Karpas-422 (cell line): ENCODE measurements at places on chromosomes 3 and 15. TPM values are rescaled to one million over a fixed set of nuclear protein-coding genes. Genes with fewer than 3 reads are reported as not detected.
A peak's percentile ranks its signal among the peaks of the same experiment; 100 is the strongest.

DNA sequence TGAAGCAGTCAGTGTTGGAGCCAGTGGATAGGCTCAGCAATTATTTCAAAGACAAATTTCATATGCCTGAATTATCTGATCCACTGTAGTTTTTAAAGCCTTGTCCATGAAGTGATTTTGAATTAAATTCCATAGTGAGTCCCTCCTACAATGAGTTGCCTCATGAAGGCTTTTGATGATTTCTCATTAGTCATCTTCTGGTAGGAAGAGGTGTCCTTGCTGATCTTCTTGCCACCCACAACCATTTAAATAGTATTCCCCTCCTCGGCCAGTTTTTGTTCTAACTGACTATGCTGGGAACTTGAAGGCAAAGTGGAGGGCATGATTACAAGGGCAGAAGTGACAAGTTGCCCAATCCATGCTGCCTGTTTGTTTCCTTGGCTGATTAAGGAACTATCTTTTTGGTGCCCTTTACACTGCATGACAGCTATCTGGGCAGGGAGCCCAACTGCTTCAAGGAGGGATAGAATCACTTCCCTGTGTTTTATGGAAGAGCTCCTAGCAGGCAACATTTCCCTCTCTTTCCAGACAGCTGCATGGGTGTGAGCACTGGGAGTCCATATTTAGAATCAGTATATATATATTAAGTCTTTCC, 617.5 kb downstream of the ZPLD1 start:
- H3K36me3 ChIP-seq, result no peaks in the 10 kb centered on the region
- H3K27me3 ChIP-seq, result no peaks in the 10 kb centered on the region
- H3K4me1 ChIP-seq, result no peaks in the 10 kb centered on the region
- H3K4me3 ChIP-seq, result no peak overlapping the region
- DNase-seq, result no peak
- no peak overlapping the region for H3K27ac ChIP-seq

- no peak overlapping the region for H3K27ac ChIP-seq
- no peak for DNase-seq
- H3K27me3 ChIP-seq, result no peaks in the 10 kb centered on the region
- no peaks in the 10 kb centered on the region for H3K36me3 ChIP-seq
- no peak overlapping the region for H3K4me3 ChIP-seq
Observed at GRCh38 chr15:59550956-59551355, 60.6 kb upstream of the GCNT3 start.

GRCh38 chr15:56532721-56533460, 68.0 kb upstream of the MNS1 start:
- peak overlapping the region; percentile 100 for H3K27ac ChIP-seq
- H3K36me3 ChIP-seq, result no peaks in the 10 kb centered on the region
- no peaks in the 10 kb centered on the region for H3K27me3 ChIP-seq

- no peak overlapping the region for H3K4me3 ChIP-seq
- H3K27ac ChIP-seq, result no peak overlapping the region
- H3K36me3 ChIP-seq, result no peaks in the 10 kb centered on the region
- no peaks in the 10 kb centered on the region for H3K27me3 ChIP-seq
- DNase-seq, result no peak
Observed at GRCh38 chr3:72544239-72544638, 304.0 kb downstream of the SHQ1 start.

DNA sequence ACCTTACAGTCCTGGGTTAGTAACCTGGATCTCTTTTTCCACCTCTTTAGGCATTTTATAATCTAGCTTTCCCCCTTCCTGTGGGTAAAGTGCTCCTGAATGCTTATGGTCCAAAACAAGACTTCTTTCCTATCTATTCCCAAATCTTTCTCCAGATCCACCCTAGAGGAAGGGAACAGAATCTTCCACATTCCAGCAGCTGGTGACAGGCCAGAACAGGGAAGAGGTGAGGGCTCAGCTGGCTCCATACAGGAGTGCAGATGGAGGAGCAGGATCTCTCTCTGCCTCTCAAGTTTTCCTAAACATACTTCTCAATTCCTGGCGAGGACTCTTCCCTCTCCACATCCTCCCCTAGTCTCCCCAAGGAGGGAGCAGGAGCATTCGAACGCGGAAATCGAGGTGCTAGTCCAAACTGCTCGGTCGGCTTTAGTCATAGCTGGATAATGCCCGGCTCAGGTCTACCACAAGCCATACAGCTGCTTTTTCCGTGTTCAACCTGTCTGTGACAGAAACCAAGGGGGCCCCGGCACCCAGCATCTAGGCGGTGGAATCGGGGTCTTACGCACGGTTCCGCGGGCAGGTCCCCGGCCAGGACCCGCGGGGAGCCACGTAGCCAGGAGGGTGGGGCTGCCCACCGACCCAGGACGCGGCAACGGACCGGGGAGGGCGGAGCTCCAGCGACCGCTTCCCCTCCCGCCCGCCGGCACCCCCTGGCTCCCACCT, 4.0 kb downstream of the RASSF1 start:
- no peak for DNase-seq
- peaks cover 64% of the 10 kb centered on the region for H3K4me1 ChIP-seq
- H3K4me3 ChIP-seq, result peak overlapping the region; percentile 95
- H3K36me3 ChIP-seq, result peaks cover 29% of the 10 kb centered on the region
- H3K27ac ChIP-seq, result peak overlapping the region; percentile 91

DNA sequence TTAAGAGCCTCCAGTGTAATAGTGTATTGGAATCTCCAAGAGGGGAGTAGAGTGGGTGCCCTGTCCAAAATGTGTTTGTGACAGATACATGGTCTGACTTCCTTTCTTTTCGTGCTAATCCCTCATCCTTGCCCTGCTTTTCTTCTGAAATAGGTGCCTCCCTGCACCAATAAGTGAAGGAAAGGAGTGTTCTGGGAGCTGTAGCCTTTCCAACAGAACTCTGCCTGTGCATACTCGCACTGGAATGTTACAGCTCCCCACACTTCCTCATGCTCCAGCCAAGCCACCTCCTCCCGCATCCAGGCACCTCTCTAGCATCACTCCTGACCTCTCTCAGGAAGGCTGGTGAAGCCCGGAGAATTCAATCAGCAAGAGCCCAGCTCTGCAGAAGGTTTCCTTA, 478.0 kb downstream of the GABRG3 start:
- no peak overlapping the region for H3K27ac ChIP-seq
- no peak for DNase-seq
- H3K4me3 ChIP-seq, result no peak overlapping the region
- no peaks in the 10 kb centered on the region for H3K4me1 ChIP-seq

- peaks cover 45% of the 10 kb centered on the region for H3K4me1 ChIP-seq
- no peak for DNase-seq
- no peak overlapping the region for H3K27ac ChIP-seq
- H3K4me3 ChIP-seq, result no peak overlapping the region
- no peaks in the 10 kb centered on the region for H3K27me3 ChIP-seq
- no peaks in the 10 kb centered on the region for H3K36me3 ChIP-seq
Observed at GRCh38 chr3:194808640-194809097, 123.0 kb downstream of the FAM43A start.

TRIM42 gene
- total RNA-seq, result not detected in 2 replicates
